ENCODE measurements at places on chromosomes 6 and 20.

DNA sequence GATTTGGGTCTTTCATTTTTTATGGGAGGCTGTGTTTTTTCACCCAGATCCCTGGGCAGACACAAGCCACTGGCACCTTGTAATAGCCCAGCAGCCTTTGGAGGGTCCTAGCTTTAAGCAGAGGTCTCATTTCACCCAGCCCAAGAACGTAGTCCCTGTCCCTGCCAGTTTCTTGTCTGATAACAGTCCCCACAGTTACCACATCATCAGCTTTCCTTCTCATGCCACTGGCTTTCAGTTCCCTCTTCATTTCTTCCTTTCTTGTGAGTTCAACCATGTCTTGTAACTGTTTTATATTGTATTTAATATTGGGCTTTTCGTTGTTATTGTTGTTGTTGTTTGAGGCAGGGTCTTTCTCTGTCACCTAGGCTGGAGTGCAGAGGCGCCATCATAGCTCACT lies 10.6 kb downstream of the PNPLA1 start:
- DNase-seq, result no peak

GRCh38 chr6:96032661-96033060 lies 16.9 kb downstream of the FUT9 start:
- DNase-seq, result no peak

DNA sequence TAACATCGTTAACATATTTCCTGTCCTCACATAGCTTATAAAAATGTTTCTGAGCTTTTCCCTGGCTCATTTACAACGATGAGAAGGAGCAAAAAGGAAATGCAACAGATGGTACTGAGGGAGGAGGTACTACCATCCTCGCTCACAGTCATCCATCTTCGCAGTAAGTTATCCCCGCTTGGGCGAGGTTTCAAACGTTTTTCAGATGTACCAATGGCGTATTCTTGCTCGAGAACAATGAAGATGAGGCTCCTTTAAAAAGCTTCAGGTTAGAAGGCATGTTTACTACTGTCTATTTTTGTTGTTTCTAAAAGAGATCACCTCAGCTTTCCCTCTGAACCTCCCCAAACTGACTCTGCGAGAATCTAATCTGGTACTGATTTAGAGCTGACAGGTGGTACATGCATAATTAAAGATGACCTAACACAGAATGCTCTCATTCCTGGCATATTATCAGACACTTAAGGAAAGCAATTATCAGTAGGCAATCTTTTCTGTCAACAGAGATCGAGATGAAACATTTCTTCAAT lies 178.7 kb downstream of the GJA10 start:
- no peak for DNase-seq

- DNase-seq, result no peak
These were observed 377.4 kb downstream of the PHF3 start for GRCh38 chr6:64013011-64013410.

GRCh38 chr20:62616728-62617621 lies 25.3 kb upstream of the SLCO4A1 start:
- DNase-seq, result no peak

- DNase-seq, result no peak
These were observed 19.0 kb downstream of the OR2H2 start for GRCh38 chr6:29603930-29604329.

GRCh38 chr20:46705378-46705729 lies 4.1 kb upstream of the SLC2A10 start:
- no peak for DNase-seq

DNA sequence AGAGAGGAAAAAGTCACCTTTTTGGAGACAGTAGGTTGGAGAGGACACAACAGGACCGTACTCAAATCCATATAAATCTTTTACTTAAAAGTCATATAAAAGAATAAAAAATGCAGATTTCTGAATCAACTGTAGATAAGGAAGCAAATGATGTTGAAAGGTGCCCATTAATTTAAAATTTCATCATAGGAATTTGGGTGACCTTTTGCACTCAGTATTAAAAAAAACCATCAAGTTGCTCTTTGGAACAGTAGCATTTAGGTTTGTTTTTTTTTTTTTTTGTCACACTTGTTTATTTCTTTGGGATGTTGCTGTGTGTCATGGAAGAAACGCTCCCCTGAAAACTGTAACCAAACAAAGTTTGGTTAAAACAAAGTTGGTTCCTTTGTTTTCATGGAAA lies 20.9 kb upstream of the LRRN4 start:
- no peak for DNase-seq

GRCh38 chr20:44074252-44075151 lies 112.5 kb downstream of the JPH2 start:
- DNase-seq, result peak; percentile 43
